ENCODE measurements at places on chromosomes 12 and 14.
A peak's percentile ranks its signal among the peaks of the same experiment; 100 is the strongest.

DNA sequence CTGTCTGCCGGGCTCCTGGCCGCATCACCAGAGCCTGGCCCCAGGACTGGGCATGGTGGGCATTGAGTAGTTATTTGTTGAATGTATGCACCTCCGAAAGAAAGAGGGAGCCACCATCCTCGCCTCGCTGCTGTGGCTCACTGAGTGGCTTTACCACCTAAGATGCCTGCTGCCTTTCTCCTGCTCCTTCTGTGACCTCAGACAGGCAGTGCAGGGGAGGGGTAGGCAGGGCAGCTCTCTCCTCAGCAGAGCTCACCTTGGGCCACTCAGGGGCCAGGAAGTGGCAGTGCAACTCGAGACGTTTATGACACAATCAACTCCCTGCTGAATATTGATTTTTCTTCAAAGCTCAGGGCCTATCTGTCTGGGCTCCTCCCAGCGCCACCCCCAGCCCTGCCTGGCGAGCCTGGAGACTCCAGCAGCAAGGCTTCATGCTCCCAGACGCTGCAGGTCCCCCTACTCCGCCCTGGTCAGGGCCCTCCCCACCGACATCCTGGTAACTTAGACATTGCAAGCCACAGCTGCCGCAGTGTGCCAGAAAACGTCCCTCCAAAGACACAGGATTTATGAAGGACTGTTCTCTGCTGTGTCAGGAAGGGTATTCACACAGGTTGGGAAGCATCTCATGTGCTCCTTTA is 84.3 kb upstream of the DIO3 start:
- no peak for DNase-seq

DNA sequence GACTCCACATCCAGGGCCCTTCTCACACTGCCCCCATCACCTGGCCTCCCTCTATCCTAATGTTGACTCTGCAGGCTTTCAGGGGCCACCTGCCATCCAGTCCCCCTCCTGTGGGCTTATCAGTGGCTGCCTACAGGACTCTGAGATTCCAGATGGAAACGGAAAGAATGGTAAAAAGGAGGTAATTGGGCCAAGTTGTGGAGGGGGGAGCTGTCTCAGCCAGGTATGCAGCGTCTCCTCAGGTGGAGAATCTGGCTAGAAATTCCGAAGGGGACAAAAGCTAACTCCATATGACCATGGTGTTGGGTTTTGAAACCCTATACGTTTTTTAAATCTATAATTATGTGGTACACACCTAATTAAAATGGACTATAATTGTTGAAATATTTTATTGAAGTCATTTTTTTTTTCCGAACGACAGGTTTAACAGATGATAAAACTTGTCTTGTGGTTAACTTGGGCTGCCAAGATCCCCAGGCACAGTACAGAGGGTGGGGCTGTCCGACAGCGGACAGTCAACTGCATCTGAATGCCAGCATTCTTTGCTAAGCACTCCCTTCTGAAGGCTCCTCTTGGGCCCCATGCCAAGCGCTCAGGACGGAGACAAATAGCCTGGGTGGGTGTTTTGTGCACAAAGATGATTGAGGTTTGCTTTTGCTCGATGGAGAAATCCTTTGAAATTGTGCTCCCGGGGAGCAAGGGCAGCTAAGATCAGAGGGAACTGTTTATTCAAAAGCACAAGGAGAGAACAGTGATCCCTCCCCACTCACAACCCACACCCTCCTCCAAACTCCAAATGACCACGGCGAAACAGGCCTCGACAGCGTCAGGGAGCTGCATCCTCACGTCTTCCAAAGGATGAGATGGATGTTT is 365.6 kb downstream of the BCL11B start:
- DNase-seq = peak; percentile 62

GRCh38 chr14:99260587-99261551 is 11.1 kb downstream of the BCL11B start:
- no peak for DNase-seq

- peak; percentile 31 for DNase-seq
Observed at GRCh38 chr12:94704452-94705306, 54.3 kb upstream of the TMCC3 start.

DNA sequence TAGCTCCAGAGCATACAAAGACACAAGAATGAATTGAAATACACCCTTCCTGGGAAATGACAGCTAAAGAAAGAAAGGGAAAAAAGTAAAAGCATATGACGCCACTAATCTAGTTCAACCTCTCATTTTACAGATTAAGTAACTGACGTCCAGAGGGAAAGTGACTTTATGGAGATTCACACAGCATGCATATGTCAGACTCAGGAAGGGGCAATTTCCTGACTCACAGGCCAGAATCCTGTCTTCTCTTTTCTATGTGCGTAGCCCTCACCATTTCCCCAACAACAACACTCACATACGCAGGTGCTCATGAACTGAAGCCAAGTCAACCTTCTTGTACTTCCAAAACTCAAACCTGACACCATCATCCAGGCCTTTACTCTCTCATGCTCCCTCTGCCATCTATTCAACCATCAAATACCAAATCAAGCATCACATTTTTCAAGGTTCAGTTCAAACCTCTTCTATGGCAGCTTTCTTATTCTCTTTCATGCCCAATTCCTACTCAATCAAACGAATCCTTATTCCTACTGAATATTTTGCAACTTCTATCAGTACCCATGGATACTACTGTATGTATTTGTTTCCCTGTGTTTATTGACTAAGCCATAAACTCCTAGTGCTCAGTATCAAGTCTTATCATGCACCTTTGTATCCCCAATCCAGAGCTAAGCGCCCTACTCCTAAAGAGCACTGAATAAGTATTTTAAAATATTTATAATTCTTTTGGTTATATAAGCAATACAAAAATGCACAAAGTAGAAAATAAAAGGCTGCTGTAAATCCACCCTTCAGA is 52.8 kb downstream of the STXBP6 start:
- DNase-seq = no peak

GRCh38 chr14:101232340-101233020 is 328.8 kb upstream of the DIO3 start:
- DNase-seq = no peak

DNA sequence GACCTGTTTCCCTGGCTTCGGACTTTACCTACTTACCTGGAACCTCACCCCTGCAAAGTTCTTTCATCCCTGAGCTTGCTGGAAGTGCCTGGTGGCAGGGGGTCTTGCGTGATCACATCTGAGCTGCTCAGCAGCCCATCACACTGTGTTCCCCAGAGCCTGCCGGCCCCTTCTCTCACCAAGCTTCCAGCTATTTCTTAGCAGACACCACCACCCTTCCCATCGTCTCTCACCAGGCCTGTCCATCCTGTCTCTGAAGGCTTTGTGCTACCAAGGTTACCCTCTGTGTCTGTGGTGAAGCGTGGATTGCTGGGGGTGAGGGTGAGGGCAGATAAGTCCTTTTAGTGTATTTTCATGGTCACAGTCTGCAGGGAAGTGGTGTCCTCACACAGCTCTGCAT is 78.8 kb upstream of the NRXN3 start:
- DNase-seq = no peak

DNA sequence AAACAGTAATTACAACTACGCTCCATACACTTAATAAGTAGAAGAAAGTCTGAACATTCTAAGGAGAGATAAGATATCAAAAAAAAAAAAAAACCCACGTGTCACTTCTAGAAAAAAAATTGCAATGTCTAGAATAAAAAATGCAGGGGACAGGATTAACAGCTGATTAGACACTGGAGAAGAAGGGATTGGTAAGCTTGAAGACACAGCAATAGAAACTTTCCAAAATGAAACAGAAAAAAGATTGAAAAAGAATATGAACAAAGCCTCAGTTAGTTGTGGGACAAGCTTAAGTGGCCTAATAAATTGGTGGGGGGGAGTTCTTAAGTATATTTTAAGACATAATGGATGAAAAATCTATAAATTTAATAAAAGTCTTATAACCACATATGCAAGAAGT is 105.5 kb downstream of the PTPRR start:
- no peak for DNase-seq

- DNase-seq = no peak
Observed at GRCh38 chr14:66104486-66104885, 381.7 kb upstream of the CCDC196 start.

DNA sequence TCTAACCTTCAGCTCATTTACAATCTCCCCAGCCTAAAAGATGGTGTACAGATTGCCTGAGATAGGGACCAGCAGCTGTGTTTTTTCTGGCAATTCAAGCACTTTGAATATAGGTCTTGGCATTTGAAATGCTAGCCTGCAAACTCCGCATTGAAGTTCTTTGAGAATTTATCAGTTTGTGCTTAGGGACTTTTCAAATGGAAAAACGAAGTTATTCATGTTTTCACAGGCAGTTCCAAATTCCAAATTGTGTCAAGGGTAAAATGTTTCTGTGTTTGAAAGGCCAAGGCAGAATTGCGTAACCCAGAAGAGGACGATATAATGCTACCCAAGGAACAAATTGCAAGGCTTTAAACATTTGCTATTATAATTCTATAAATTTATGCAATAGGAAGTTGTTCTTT is 168.9 kb upstream of the RASSF8 start:
- DNase-seq = no peak

GRCh38 chr14:97851428-97851995 is 1054.3 kb downstream of the VRK1 start:
- DNase-seq = no peak

GRCh38 chr14:74907744-74908143 is 15.3 kb downstream of the RPS6KL1 start:
- no peak for DNase-seq

DNA sequence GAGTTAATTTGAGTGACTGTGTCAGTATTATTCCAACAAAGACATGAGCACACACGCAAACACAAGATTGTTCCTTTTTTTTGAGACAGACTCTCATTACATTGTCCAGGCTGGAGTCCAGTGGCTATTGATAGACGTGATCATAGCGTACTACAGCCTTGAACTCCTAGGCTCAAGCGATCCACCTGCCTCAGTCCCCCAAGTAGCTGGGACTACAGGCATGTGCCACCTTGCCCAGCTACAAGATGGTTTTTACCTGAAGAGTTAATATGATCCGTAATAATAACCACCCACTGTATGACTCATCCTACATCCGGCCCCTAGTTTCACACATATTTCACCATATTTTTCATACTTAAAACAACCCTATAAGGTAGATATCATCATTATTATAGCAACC is 26.8 kb downstream of the BCAT1 start:
- DNase-seq = no peak

GRCh38 chr14:105088812-105089745 is 23.8 kb upstream of the GPR132 start:
- DNase-seq = no peak

DNA sequence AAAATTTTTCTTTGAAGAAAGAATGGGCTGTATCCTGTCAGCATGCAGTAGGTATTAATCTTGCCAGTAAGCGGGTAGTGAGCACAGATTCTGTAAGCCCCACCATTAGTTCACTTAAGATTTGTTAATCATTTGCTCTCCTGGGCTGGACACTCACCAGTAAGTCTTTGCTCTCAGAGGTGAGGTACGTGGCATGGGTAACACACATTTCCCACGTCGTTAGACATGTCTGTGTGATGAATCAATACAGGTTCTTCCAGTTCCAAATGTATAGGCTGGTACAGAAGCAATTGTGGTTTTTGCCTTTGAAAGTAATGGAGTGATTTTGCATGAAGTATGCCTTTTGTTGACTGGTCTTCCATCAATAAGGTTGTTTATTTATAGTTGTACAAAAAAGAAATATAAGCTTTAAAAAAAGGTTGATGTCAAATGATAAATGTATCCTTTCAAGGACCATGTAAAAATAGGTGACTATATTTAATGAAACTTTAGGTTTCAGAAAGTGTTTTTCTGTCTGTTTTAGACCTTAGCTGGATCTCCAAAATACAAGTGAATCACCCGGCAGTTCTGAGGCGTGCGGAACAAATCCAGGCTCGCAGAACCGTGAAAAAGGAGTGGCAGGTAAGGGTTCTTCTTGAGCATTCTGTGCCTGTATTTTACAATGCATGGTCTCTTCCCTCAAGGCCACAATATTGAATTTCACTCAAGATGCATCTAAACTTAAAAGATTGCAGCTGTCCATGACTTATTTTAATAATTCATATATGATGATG is 45.5 kb downstream of the DERA start:
- no peak for DNase-seq

- DNase-seq = no peak
Observed at GRCh38 chr12:85509081-85509856, 229.2 kb downstream of the ALX1 start.

- DNase-seq = peak; percentile 81
Observed at GRCh38 chr14:75147423-75148071, 20.7 kb upstream of the NEK9 start.

DNA sequence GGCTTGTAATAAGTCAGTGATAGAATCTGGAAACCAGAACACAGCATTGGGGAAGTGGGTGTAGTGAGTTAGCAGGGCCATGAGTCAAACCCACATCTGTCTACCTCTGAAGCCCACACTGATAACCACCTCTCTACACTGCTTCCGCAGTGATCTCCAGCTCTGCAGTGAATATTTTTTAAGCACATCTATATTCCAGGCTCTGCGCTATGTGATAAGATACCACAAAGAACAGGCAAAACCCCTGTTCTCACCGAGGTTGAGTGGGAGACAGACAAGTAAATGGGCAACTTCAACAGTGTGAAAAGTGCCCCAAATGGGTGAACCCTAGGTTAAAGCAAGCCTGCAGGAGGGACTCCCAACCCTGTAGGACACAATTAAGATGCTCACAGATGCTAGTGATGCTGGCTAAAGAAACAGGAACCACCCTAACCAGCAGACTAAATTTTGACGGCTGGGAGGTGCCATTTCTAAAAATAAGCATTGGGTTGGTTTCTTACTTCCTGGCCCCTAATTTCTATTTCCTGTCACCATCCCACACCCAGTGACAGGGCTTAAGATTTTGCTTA is 375.0 kb downstream of the DPF3 start:
- no peak for DNase-seq

GRCh38 chr14:55180006-55180405 is 11.4 kb downstream of the DLGAP5 start:
- no peak for DNase-seq

- DNase-seq = no peak
Observed at GRCh38 chr12:116534311-116535121, 24.7 kb upstream of the MAP1LC3B2 start.

DNA sequence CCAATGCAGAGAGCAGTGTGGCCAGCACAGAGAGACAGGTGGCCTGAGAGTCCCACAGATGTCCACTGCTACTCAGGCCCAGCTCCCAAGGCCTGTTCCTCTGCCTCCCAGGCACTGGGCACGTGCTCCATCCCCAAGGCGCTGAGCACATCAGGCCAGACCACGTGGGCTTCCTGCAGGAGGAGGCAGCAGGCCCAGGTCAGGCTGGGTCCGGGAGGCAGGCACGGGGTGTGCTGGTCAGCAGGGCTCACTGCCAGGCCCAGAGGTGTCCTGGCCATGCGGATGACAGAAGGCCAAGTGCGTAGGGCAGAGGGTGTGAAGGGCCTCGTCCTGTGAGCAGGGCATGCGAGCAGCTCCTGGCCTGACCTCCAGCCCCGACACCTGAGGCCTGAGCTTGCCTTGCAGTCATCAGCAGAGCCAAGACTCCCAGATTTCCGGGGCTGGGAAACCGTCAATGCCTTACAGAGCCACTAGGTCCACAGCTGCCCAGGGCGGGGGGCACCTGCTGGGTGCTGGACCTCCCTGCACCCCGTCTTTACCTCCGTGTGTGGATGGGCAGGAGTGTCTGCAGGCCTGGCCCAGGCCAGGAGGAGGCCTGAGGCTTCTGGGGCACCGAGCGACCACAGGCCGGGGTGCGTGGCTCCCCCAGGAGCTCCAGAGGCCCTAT is 14.9 kb downstream of the TRMT61A start:
- no peak for DNase-seq
